ENCODE measurements at places on chromosomes 7 and 10.
A peak's percentile ranks its signal among the peaks of the same experiment; 100 is the strongest.

GRCh38 chr7:50092579-50093491 lies at the start of gene ZPBP:
Gene ZPBP (minus strand): TSS chr7:50093246. CDS start chr7:50093194, 52 bp downstream.
- DNase-seq = peak; percentile 24

GRCh38 chr7:112669306-112669705 lies 120.9 kb downstream of the TMEM168 start:
- no peak for DNase-seq

DNA sequence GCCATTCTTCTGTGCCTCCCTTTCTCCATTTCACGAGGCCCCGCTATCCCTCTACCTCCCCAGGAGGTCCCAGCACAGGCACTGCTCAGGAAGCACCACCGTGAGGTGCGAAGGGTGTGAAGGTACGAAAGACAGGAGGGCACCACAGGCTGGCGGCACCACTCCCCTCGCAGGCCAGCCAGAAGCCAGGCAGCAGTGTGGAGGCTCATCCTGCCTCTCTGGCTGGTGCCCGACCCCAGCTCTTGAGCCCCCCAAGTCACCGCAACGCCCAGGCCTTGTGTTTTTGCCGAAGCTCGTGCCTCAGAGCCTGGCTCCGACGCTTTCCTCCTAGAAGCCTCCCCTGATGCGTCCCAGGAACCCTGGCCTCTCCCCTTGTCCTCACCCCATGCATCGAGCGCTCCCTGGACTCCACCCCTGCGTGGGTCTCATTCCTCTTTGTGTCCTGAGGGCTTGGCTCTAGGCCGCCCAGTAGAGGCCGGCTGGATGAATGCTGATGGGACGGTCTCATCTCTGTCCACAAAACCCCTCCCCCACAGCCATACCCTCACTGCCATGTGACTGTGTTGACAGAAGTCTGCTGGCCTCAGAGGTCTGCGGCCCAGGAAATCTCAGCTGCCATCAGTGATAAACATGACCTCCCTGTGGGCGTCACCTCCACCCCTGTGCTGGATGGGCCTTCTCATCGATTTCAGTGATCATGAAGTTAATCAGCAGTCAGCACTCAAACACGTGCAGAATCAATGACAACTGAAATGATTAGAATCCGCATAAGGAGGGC lies 19.3 kb downstream of the BRI3 start:
- DNase-seq = no peak

GRCh38 chr10:124063750-124064603 lies 29.4 kb downstream of the CHST15 start:
- DNase-seq = no peak

- DNase-seq = no peak
Observed at GRCh38 chr10:5844345-5845055, 31.3 kb upstream of the GDI2 start.

- no peak for DNase-seq
Observed at GRCh38 chr10:118595598-118596425, at the start of gene PRLHR. Gene PRLHR (minus strand): TSS chr10:118595648. CDS start chr10:118595244, 404 bp downstream.

GRCh38 chr7:20598459-20599309 lies 16.8 kb upstream of the ABCB5 start:
- DNase-seq = peak; percentile 46

- DNase-seq = no peak
Observed at GRCh38 chr7:111113263-111114017, 22.5 kb downstream of the LRRN3 start.

GRCh38 chr10:25641595-25641994 lies 292.4 kb upstream of the MYO3A start:
- DNase-seq = no peak

- DNase-seq = no peak
Observed at GRCh38 chr10:18446205-18446604, 205.2 kb downstream of the NSUN6 start.

GRCh38 chr10:120789303-120790203 lies 61.6 kb upstream of the WDR11 start:
- DNase-seq = no peak

Data from NCI-H146 (cell line).